ENCODE measurements at places on chromosomes 5 and 9.
A peak's percentile ranks its signal among the peaks of the same experiment; 100 is the strongest.

GRCh38 chr5:39650008-39650762 is 225.4 kb upstream of the DAB2 start:
- DNase-seq: no peak

GRCh38 chr5:134445856-134446818 is 34.5 kb upstream of the CDKN2AIPNL start:
- no peak for DNase-seq

GRCh38 chr9:91841591-91841990 is 108.4 kb downstream of the ROR2 start:
- DNase-seq: no peak

DNA sequence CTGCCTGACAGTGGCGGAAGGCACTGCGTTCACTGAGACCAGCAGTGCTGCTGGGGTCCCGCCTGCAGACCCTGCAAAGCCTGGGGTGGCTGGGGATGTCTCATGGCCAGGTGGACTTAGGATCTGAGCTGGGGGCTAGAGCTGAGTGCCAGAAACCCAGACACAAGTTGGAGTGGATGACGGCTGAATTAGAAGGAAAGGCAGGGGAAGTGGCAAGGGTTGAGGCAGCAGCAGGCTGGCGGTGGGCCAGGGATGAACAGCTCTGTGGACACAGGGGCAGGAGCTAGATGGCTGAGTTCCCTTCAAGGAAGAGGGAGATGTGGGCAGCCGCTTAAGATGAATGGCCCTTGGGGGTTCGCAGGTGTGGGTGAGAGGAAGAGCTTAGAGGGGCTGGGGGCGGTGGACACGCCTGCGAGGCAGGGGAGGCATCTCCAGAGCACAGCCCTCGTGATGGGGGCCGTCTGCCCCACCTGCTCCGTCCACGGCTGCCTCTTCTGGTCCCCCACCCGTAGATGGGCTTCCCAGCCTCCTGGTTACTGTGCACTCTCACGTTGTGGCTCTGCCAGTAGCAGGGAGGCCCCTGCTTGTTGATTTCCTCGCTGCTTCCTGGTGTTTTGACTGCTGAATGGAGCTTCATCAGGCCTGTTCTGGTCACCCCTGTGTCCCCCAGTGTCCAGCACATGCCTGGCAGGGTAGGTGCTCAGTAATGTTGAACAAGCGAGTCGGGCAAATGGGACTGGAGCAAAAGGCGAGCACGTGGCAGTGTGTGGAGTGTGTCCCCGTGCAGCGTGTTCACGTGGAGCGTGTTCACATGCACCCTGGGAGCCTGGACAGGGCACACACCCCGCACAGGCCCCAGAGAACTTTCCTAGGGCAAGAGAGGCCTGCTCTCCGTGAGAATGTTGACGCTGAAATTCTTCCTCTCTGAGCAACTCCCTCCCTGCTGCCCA is 168.2 kb downstream of the CACNA1B start:
- DNase-seq: no peak

DNA sequence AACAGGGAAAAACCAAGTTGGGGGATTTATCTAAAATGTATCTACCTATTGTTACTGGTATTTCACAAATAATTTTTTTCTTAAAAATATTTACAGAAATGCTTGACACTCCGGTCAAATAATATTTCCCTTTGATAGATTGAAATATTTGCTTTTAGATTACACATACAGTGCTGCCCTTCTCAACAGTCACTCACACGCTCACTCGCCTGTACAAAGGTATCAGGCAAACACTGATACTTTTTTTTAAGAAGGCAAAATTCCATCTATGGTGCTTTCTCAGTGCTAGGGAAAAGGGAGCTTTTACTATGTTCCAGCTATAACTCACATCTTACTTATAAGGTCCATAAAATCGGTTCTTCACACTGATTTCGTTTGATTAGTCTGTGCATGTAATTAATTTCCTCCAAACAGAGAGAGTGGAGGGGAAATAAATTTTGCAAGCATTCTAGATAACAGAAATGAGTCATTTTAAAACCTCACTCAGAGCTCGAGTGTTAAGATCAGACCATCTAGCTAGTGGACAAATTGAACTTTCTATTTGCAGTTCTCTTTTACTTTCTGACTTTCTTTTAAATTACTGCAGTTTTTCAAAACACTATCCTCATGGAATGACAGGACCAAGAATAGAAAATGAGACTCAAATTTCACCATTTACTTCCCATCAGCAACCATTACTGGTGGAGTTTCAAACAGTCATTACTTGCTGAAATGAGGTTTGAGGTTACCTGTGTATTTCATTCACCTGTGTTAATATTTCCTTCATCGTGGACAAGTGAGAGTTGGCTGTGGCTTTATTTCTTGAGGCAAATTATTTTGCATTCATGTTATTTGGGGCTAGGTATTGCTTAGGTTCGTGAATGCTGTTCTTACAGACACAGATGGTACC is 273.2 kb downstream of the RAB3C start:
- DNase-seq: no peak

GRCh38 chr9:121499427-121500164 is at the start of gene GGTA1:
GGTA1 (minus strand) TSS chr9:121499844; CDS start chr9:121467922, 31,922 bp downstream.
- no peak for DNase-seq

DNA sequence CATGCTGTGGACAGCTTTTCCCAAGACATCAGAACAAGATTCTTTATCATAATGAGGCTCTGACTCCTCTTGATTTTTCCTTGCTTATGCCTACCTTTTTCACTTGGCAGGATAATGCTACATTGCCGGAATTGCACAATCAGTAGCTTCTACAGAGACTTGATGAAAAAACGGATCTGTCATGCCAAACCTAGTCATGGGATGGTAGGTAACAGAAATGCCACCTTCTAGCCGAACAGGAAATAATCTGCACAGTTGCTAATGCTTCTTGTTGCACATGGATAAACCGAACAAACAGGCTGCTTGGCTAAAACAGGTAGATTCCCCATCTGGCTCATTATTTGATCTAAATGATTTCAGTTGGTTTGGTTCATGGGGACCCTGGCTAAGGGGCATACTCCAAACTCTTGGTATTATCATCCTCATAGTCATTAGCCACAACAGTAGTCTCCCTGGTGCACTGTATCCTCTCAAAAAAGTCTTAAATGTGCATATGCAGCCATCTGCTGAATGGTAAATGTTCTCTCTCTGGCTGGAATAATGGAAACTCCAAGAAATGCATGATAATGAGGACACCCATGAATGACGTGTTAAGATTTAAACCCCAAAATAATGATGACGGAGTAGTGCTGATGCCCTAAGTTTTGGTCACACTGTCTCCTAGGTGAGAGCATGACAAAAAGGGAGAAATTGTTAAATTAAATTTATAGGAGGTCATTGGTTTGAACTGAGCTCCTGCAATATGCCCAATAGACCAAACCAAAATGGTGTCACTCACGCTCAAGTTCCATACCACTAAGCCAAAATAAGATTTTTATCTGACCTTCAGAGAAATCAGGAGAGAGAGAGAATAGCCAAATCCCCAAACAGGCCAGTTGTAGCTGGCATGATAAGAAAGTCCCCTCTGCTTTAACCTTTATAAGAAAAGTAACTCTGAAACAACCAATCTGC is 47.0 kb downstream of the RAPGEF1 start:
- no peak for DNase-seq

DNA sequence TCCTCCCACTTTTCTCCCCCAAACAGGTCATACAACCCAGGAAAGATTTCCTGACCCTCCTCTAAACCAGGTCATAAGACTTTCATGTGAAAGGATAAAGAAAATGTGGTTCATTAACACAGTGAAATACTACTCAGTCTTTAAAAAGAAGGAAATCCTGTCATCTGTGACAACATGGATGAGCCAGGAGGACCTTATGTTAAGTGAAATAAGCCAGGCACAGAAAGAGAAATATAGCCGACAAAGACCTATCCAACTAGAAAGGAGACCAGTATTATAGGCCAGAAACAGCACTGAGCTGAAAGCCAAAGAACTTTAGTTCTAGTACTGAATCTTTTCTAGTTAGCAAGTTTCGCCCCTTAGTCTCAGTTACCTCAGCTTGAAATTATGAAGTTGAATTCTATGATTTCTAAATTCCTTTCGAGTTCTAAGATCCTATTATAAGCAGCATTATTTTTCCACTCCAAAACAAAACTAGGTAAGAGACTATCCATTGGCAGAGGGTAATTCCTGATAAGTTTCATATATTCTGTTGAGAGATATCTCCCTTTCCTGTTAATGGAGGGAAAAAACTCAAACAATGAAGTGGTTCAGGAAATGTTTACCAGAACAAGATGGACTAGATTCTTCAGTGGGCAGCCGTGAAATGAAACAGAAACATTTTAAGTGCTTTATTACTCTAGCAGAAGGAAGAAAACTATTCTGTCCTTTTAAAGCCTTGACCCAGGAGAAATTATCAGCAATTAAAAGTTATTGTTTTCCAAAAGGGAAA is 42.5 kb downstream of the GNA14 start:
- DNase-seq: no peak

- DNase-seq: no peak
Observed at GRCh38 chr5:137997726-137998213, 35.1 kb downstream of the FAM13B start.

DNA sequence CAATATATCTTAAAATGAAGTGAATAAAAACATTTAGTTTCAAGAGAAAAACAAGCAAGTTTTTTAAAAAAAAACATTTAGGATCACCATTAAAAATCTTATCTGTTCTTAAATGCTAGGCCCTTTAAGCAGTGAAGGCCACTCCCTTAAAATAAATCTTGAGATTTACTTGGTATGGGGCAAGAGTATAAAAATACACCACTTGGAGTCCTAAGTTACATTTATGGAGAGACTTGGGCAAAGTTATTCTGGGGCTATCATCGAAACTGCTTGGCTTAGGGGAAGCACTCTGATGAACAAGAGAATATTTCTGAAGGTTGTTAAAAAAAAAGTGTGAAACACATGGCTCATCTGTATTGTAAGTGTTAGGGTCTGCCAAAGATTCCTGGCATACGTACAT is 97.4 kb downstream of the NR3C1 start:
- DNase-seq: no peak

- DNase-seq: peak; percentile 37
Observed at GRCh38 chr9:113343732-113344231, 3.7 kb upstream of the WDR31 start.

DNA sequence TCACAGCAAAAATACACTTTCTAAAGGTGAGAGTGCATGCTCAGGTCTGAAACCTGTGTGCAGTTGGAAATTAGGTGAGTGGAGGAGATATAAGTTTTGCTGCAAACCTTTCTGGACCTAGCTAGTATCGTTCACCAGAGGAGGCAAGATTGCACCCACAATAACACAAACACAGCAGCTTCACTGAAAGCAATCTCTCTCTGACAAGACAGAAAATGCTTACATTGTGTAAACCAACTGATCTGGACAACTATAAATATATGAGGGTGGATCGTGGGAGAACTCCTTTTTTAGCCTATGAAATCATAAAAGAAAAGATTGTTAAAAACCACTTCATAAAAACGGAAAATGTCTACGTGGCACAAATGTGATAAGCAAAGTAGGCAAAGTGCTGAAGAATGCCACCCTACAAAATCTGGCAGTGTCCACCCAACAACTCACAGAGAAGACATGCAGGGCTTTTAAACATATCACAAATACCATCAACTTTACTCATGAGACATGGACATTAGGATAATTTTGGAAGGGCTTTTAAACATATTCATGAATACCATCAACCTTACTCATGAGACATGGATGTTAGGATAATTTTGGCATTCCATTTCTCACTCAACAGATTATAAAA is 134.3 kb downstream of the CDH18 start:
- no peak for DNase-seq

GRCh38 chr5:148465381-148466235 is 81.8 kb downstream of the FBXO38 start:
- no peak for DNase-seq

- no peak for DNase-seq
Observed at GRCh38 chr5:90612919-90613318, 54.3 kb downstream of the ADGRV1 start.

GRCh38 chr5:138258704-138259292 is 15.6 kb downstream of the GFRA3 start:
- no peak for DNase-seq

GRCh38 chr5:151132963-151133362 is 24.6 kb downstream of the ANXA6 start:
- no peak for DNase-seq

GRCh38 chr5:56060276-56061110 is 65.7 kb upstream of the IL6ST start:
- no peak for DNase-seq

DNA sequence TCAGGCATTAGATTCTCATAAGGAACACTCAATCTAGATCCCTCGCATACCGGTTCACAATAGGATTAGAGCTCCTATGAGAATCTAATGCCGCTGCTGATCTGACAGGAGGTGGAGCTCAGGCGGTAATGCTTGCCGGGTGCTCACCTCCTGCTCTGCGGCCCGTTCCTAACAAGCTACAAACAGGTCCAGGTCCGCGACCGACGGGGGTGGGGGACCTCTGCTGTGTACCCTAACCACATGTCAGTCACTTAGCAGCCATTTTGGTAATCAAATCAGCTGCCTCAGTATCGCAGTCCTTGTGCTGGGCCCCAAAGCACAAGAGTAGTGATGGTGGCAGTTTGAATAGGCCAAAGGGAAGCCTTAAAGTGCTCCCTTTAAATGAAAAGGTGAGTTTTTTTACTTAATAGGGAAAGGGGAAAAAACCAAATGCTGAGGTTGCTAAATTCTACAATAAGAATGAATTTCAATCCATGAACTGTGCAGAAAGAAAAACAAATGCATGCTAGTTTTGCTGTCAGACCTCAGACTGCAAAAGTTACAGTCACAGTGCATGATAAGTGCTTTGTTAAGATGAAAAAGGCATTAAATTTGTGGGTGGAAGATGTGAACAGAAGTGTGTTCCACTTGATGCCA is 67.0 kb upstream of the TNPO1 start:
- DNase-seq: no peak

GRCh38 chr9:119044806-119045205 is 324.4 kb downstream of the BRINP1 start:
- no peak for DNase-seq

GRCh38 chr5:53946405-53947100 is 363.8 kb downstream of the ARL15 start:
- no peak for DNase-seq

Measured in SK-N-MC (cell line).